ENCODE measurements at places on chromosomes 1 and 21.

DNA sequence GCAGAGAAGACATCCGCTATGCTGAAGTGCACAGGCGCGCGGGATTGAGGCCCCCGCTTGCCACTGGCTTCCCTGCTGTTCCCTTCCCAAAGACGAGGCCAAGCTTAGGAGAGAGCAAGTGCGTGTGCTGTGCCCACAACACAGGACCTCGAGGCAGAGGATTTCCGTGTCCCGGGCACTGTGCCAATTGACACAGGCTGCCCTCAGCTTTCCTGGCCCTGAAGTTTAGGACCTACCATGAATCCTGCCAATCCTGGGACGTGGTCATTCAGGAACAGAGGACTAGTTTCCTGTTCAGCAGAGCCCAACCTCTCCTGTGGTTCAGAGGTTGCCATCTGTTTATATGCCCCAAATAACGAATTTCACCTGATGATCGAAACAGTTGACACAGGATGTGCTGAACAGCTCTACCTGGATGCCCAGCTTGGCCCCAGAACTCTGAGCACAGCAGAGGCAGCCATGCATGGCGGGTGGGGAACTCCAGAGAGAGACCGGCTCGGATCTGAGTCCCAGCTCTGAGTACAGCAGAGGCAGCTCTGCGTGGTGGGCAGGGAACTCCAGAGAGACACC, 22.0 kb downstream of the SLC37A1 start:
- DNase-seq = peak; percentile 72

DNA sequence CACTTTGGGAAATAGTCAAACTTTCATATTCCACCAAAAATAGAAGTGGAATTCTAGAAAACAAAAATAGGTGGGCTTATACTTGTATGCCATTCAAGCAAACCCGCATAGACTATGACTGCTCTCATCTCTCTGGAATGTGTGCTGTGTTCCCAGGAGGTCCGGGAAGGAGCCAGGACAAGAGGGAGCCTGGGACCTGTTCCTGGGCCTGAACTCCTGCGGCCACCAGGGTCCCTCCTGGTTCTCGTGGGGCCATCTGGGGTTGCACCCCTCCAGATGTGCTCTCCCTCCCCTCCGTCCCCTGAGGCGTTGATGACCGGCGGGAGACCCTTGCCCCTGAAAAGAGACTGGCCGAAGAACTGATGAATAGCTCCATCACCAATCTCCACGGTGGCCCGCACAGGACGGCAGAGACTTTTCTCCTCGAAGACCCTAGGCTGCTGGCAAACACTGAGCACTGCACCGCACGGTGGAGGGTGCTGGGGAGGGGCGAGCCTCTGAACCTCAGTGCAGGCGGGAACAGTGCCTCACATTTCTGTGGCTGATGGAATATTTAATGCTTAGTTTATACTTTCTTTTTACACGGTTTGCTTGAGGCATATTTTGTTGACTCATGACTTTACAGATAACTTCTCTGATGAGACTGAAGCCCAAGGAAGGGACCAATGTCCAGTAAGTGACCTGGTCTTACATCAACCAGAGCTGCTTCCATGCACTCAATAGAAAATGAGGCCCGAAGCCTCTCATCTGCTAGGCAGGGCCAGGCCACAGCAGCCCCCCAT, 9.6 kb upstream of the ADARB1 start:
- DNase-seq = no peak

DNA sequence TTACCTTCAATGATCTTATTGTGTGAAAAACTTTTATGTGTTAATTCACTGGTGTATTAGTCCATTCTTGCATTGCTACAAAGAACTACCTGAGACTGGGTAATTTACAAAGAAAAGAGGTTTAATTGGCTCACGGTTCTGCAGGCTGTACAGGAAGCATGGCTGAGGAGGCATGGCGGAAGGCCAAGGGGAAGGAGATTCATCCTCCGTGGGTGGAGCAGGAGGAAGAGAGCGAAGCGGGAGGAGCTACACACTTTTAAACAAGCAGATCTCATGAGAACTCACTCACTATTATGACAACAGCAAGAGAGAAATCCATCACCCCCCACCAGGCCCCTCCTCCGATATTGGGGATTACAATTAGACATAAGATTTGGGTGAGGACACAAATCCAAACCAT, 44.2 kb upstream of the RGS7 start:
- no peak for DNase-seq

DNA sequence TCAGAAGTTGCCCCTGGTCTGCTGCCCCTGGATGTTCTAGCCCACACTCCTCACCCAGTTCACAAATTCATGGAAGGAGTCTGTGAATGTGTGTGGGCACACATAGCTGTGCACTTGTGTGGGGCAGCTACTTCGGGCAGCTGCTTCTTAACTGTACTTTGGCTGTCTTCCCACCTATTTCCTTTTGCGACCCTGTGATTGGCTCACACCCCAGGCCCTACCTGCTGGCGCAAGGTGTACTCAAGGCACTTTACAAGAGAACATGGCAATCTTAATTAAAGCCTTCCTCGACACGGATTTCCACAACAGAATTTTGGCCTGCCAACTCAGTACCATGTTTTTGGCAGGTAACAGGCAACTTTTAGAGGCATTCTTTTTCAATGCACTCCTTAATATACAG, 86.5 kb upstream of the CTTNBP2NL start:
- DNase-seq = no peak

DNA sequence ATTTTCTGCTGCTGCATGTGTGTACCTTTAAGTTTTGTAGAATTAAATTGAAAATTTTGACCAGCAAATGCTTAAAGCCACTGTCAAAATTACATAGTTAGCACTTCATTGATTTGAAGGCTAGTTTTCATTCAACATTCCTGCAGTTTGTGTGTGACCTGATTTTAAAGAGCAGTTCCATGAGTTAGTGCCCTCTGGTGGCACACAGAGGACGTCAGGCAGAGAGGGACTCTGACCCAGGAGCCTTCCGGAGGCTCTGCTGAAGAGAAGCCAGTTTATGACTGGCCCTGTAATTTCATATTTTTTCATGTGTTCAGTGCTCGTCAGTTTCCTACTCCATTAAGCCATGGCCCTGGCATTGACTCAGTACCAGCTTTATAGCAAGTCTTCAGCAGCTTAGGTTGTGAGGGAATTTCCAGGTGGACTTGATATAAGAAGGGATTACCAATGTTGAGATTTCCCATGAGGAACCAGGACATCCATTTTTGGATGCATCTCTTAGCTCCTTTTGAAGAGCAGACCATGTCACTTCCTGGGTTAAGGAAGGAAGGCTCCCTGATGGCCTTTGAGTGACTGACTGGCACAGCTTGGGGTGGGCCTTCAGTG, 104.7 kb downstream of the CAMTA1 start:
- no peak for DNase-seq

- no peak for DNase-seq
Observed at GRCh38 chr1:14786681-14787080, 188.2 kb downstream of the KAZN start.

DNA sequence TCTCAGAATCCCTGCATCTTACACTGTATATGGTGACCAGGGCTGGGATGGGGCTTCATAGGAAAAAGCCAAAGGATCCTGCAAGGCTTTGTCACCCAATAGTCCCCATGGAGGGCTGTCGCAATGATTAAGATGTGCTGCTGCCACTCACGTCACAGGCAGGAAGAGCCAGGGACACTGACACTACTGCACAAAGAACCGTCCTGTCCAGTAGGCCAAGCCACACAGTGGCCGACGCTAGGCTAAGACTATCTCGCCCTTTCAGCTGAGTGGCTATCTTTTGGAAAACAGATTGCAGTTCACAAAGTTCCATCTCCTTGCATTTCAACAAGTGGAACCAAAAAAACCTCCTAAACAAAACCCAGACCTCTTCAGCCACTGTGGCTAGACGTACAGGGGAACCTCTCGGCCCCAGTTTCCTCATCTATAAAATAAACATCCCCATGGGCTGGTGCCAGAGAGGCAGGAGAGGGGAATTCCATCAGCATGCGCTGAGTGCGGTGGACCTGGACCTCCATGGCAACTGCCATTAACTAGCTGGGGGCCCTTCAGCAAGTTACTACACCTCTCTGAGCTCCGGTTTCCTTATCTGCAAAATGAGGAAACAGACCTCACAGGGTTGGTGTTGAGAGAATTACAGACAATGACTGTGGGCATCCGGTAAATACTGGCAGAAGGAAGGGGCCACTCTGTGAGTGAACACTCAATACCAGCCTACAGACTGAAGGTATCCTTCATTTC, 8.7 kb downstream of the CAPZB start:
- DNase-seq = peak; percentile 36

DNA sequence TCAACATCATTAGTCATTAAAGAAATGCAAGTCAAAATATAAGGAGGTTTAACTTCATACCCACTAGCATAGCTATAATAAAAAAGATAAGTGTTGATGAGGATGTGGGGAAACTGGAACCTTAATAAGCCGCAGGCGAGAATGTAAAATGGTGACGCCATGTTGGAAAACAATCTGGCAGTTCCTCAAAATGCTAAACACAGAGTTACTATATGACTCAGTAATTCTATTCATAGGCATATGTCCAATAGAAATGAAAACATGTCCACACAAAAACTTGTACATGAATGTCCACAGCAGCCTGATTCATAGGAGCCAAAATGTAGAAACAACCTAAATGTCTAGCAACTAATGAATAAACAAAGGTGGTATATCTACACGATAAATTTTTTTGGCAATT, 23.2 kb downstream of the DDX59 start:
- DNase-seq = no peak

DNA sequence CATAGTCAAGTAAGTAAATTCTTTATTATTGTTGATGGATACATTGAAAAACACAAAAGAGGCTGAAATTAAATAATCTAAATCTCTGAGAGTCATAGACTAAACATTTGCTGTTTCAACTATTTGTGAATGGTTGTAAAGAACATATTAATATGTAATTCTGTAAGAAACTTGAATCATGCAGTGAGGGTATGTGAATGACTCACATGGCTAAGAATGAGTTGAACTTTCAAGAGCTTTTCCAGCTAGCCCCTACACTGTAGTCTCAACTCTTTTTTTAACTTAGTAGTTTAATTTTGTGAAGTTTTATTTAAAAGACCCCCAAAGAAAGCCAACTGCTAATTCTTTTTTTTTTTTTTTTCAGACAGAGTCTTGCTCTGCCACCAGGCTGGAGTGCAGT, 588.1 kb downstream of the DPYD start:
- no peak for DNase-seq

DNA sequence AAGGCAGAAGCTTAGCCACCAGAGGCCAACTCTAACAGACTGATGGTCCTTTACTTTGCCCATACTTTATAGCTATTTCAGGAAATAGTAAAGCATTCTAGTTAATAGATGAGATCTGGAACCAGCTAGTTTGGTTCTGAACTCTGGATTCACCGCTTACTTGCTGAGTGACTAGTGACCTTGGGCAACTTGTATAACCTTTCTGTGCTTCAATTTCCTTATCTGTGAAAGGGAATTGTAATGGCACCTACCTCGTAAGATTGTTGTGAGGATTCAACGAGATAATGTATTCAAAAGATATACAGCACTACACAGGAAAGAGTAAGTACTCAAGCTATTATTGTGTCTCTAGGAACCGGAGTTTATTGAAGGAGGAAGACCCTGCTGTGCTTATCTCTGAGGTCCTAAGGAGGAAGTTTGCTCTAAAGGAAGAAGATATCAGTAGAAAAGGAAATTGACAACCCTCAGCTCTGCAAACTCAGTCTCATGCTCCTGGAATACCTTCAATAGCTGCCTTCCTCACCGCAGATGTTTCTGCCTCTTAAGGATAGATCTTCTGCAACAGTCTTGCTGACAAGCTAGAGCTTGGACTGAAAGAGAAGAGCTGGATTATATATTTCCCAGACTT, 11.9 kb downstream of the MTFR1L start:
- no peak for DNase-seq

GRCh38 chr1:118186026-118186425, 998 bp upstream of the SPAG17 start:
- no peak for DNase-seq

DNA sequence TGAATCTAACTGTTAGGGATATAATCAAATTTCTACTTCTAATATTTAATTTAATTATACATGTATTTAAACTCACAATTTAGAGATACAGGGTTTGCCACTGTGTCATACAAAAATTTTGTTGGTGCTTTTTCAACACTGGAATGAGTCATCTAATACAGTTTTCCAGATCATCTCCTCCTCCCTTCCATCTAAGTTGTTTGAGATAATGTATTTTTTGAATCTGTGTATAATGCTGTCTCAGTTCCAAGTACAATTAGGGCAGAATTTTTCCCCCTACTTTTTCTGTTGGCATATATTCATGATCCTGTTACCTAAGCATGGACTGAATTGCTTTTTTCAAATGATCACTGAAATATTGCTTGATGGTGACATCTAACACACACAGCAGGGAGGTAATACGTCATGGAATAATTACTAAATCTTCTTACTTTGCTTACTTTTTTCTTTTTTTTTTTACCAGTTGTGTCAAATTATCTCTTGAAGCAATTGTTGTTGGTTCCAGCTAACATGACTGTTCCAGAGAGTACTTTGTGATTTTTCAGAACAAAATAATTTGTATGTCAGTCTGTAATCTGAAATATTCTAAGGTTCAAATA, 146.0 kb downstream of the MAGI3 start:
- no peak for DNase-seq

DNA sequence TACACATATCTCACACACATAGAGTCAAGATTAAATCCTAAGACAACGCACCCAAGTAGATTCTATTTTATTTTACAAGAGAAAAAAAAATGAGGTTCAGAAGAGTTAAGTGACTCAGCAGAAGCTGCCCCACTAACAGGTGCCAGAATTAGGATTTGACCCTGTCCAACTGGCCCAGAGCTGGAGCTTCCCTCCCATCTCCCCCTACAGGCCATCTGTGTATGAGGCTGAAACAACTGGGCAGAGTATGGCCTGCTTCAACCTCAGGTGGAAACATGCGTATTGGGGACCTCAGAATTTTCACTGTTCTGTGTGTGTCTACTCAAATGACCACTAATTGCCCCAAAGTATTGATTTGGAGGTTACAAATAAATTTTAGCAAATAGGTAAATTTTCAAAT, 29.9 kb downstream of the PSMG1 start:
- DNase-seq = no peak

- DNase-seq = no peak
Observed at GRCh38 chr21:42395905-42396651, at the start of gene TMPRSS3. TMPRSS3 (minus strand) TSS chr21:42396052; CDS start chr21:42395417, 635 bp downstream.

GRCh38 chr1:226447932-226448665, 40.2 kb upstream of the PARP1 start:
- no peak for DNase-seq

DNA sequence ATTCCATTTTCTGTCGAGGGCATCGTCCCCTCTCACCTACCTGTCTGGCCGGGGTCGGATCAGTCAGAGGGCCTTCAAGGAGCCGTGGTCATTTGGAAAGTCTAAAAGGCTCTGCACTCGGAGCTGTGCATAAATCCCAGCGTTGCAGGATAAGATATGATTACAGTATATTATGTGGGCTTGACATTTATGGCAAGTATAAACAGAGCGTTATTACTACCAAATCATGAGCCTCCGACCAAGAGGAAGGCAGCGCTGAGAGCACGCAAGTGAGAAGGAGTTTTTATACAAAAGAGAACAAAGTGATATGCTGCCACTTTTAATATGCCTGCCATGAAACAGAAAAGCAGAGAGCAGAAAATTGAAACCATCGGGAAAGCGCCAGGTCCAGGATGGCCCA, 419.4 kb upstream of the VAMP3 start:
- DNase-seq = no peak

GRCh38 chr1:4115191-4115900, 215.3 kb upstream of the C1orf174 start:
- DNase-seq = no peak

GRCh38 chr21:27764056-27764455, 797.2 kb upstream of the ADAMTS5 start:
- DNase-seq = no peak
